Activated T-helper 9 cell treated with anti-CD3 and anti-CD28 coated beads, Interleukin-2, amount 50 U/mL, for 16 hours (primary cell): ENCODE measurements at places on chromosomes 11 and 22.
A peak's percentile ranks its signal among the peaks of the same experiment; 100 is the strongest.

DNA sequence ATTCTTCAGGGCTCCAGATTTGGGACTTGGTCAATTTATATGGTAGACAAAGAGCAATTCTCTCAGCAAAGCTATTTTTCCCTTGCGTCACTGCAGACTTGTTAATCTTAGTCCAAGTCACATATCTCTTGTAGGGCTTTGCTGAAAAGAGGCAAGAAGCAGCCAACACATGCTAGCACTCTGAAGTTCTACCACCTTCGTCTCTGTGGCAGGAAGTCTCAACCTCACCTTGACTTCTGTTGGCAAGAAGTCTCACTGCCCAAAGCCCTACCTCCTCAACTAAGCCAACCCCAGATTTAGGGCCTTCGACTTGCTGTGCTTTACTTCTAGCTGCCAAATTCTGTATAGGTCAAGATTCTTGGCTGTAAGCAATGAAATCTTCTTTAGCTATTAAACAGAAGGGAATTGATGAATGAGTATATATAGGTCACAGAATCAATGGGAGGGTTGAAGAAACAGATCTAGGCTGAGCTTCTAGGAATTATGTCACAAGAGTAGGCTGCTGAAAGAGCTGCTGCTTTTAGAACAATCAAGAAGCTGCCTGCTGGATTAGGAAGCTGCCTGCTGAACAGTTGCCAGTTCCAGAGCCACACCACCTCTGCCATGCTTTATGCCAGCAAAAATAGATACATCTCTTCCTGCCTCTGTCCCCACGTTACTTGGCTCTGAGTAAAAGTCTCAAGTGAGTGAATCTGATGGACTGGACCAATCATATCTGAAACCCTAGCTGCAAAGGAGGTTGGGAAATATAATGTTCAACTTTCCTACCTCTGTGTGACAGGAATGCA lies 17.6 kb upstream of the NCR3LG1 start:
- DNase-seq, result no peak

GRCh38 chr11:78386215-78386941 lies 31.2 kb downstream of the GAB2 start:
- DNase-seq, result no peak

DNA sequence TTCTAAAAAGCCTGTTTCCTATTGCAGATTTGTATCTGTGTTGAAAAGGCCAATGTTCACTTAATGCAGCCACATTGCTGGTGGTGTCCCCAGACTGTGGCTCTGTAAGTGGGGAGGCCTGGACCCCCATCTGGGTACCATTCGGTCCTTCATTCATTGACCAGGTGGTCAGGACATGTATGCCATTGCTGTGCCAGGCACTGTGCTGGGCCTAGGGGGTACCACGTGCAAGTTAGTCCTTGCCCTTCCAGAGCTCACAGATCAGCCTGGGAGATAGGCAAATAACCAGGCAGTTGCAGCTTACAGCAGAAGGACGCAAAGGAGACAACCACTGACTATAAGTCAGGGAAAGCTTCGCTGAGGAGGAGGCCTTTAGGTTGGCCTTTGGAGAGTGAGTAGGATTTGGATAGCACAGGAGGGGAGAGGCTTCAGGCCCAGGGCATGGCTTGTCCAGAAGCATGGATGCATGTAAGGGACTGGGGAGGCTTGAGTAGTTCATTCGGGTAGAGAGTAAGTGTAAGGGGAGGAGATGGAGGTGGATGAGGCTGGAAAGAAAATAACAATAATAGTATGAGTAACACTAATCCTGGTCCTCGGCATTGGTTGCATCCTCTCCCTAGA lies 5.0 kb downstream of the PRDM11 start:
- DNase-seq, result no peak

DNA sequence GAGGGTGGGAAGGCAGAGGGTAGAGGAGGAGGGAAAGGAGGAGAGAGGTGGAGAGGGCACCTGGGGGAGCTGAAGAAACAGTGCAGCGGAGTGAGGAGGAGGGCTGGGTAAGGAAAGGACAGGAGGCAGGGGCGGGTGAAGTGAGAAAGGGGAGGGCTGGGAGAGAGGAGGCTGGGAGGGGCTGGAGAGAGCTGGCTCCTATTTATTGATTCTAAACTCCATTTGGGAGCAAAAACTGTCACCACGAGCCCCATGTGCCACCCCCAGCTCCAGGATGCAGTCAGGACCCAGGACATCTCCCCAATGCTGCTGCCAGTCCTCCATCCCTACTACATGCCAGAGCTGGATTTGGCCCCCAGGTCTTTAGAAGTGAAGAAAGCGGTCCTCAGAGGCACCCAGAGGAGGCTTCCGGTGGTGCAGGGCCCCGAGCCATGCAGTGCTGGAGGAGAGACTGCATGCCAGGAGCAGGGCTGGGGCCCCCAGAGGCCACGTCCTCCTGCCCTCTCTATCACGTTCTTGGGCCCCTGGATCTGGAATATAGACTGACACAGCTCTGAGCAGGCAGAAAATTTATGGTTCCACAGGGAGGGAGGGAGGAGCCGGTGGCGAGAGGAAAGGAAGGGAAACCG lies 53.7 kb downstream of the SLC22A12 start:
- no peak for DNase-seq

GRCh38 chr22:26656891-26657851 lies at the start of gene MIAT:
Gene MIAT (plus strand): TSS chr22:26657588.
- no peak for DNase-seq

DNA sequence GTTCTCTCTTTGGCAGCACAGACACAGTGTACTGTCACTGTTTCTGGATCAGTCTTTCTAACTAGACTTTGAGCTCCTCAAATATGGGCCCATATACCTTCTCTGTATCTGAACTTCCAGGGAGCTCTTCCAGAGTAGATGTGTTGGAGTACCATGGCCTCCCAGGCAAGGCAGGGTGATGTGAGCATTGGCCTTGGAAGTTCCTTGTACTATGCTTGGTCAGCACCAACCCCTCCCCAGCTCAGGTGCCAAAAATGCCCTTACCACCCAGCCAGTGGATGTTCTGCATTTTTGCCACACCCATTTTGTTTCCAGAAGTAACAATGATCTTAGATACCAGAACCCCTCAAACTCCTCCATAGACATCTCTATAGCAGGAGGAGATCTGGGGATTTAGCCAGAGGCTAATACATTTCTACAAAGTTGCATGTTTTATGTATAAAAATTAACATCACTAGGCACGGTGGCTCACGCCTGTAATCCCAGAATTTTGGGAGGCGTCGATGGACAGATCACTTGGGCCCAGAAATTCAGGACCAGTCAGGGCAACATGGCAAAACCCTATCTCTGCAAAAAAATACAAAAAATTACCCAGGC lies 132.7 kb downstream of the CCDC81 start:
- no peak for DNase-seq

DNA sequence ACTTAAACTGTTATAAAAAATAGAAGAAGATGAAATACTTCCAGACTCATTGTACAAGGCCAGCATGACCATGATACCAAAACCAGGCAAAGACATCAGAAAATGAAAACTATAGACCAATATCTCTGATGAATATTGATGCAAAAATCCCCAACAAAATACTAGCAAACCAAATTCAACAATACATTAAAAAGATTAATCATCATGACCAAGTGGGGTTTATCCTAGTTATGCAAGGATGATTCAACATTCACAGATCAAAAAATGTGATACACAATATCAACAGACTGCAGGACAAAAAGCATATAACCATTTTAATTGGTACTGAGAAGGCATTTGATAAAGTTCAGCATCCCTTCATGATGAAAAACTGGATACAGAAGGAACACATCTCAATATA lies 824.5 kb upstream of the RAG2 start:
- no peak for DNase-seq

DNA sequence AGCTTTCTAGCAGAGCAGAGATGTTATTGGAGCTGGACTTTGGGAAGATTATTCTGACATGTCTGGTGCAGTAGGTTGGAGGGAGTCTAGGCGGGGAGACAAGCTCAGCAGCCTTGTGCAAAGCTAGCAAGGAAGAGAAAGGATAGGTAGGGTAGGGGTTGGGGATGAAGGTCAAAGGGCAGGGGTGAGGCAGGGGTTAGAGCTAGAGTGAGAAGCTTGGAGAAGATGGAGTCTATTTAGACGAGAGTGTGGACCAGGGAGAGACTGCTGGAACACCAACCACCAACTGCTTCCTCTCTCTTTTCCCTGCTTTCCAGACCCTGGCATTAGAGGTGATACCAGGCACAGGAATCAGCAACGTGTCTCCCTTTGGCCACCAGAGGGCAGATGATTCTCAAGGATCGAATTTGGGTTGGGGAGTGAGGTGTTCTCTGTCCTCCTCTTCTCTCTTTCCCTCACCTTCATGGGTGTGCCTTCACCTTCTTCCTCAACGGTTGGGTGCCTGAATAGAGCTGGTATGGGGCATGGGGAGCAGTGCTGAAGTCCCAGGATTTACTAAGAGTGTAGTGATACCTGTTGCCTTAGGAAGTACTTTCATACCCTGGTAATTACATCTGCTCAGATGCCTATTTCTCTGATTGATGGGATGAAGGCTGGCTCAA lies 1.8 kb upstream of the MARK2 start:
- peak; percentile 58 for DNase-seq

GRCh38 chr11:111469200-111469599 lies 43.0 kb downstream of the BTG4 start:
- no peak for DNase-seq

DNA sequence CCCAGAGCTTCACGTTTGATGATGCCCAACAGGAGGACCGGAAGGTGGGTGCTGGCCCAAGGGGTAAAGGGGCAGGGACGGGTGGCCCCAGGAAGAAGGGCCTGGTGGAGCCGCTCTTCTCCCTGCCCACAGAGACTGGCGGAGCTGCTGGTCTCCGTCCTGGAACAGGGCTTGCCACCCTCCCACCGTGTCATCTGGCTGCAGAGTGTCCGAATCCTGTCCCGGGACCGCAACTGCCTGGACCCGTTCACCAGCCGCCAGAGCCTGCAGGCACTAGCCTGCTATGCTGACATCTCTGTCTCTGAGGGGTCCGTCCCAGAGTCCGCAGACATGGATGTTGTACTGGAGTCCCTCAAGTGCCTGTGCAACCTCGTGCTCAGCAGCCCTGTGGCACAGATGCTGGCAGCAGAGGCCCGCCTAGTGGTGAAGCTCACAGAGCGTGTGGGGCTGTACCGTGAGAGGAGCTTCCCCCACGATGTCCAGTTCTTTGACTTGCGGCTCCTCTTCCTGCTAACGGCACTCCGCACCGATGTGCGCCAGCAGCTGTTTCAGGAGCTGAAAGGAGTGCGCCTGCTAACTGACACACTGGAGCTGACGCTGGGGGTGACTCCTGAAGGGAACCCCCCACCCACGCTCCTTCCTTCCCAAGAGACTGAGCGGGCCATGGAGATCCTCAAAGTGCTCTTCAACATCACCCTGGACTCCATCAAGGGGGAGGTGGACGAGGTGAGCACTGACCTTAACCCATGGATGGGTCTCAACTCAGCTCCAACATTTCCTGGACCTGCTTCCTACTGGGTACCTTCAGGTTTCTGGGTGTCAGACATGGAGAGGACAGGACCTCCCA lies 2.0 kb downstream of the RIC8A start:
- no peak for DNase-seq

DNA sequence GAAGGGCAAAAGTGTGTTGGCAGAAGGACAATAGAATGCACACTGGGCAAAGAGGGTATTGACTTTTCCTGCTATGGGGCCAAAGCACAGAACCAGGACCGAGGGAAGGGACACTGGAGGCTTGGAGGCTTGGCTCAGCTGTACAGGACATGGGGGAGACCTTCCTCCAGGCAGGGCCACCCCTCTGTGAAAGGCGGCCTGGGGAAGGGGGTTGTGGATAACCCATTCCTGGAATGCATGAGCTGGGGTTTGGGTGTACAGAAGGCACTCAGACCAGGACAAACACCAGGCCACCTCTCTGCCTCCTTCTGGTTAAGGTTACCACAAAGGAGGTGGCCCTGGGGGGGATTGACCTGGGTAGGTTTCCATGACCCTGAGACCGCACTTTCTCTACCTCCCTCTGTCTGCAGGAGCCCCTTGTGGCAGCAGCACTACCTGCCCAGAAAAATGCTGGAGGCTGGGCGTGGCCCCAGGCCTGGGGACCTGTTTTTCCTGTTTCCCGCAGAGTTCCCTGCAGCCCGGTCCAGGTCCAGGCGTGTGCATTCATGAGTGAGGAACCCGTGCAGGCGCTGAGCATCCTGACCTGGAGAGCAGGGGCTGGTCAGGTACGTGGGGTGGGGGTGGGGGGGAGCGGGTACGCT lies 9.6 kb downstream of the P2RY2 start:
- no peak for DNase-seq

GRCh38 chr11:126707498-126707897 lies 293.1 kb downstream of the KIRREL3 start:
- DNase-seq, result no peak

DNA sequence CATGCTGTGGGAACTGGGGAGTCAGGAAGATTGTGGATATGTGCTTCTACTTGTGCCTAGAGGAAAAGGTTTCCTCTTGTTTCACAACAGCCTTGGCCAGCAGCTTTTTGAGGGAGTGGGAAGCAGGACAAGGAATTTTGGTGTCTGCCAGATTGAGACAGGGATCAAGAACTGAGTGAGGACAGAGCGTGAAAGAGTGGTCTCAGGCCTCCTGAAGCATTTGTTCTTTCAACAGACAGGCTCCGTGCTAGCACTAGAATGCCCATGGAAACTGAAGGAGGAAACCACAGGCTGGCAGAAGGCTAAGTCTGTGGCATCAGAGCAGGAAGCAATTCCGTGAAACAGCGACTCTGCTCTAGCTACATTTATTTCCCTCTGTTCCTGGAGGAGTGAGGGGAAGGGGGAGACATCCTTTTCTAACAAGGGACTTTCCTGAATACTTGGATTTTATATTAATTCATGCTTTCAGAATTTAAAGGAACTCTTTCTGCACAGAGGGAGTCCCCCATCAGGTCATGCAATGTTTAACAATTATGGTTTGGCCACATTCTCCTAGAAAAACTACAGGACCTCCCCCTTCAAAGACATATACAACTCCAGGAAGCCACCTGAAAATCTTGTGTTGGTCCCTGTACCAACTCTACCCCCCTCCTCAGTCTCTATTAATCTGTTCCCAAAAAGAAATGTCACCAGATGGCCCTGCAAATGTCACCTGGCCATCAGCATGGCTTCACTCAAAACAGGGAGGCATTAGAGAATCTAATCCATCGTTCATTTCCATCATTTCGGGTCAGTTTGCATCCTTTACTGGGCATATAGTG lies 96.1 kb downstream of the SYT9 start:
- no peak for DNase-seq

GRCh38 chr11:16791191-16791961 lies 52.9 kb downstream of the C11orf58 start:
- DNase-seq, result no peak

DNA sequence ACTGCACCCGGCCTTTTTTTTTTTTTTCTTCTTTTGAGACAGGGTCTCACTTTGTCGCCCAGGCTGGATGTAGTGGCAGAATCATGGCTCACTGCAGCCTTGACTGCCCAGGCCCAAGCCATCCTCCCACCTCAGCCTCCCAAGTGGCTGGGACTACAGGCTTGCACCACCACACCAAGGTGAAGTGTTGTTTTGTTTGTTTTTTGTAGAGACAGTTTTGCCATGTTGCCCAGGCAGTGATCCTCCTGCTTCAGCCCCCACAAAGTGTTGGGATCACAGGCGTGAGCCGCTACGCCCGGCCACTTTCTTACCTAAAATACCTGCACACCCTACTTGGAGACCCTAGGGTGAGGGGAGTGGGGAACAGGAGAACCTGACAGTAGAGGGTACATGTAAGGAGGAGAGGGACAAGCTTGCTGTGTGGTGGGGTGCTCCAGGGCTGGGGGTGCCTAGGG lies 4.5 kb upstream of the AIFM3 start:
- no peak for DNase-seq
